Cerebellum (tissue), 4 donors: ENCODE measurements at places on chromosomes 6 and 20. TPM values are rescaled to one million over a fixed set of nuclear protein-coding genes. Genes with fewer than 3 reads are reported as not detected.
A peak's percentile ranks its signal among the peaks of the same experiment; 100 is the strongest.

DNA sequence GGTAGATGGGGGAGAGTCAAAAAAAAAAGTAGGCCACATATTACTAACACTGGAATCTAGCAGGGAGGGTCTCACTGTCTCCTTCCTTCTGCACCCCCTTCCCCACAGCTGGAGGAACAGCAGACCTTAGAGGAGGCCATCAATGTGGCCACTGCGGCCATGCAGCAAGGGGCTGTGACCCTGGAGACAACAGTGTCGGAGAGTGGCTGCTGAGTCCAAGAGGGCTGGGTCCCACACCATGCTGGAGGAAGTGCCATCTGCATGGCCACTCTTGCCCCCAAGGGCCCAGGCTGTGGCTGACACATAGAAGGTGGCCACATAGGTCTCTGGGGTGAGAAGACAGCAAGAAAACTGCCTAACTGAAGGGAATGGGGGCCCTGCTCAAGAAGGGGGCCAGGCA, 2.6 kb upstream of the DEF6 start:
- no peak for DNase-seq

DNA sequence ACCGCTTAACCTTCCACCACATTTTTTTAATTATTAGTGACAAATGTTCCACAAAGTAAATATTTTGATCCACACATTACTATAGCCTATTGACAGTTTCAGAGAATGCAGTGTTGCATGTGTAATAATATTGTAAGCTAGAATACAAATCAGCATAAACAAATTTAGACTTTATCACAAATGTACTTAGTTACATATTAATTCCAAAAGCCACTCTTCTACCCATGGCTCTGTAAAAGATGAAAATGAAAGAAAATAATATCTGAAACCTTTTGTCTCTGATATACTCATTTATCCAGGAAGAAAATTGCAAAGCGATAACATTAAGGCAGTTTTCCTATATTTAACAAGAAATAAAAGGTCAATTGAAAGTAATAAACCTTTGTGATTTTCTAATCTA, 954.0 kb upstream of the MAN1A1 start:
- no peak for DNase-seq

DNA sequence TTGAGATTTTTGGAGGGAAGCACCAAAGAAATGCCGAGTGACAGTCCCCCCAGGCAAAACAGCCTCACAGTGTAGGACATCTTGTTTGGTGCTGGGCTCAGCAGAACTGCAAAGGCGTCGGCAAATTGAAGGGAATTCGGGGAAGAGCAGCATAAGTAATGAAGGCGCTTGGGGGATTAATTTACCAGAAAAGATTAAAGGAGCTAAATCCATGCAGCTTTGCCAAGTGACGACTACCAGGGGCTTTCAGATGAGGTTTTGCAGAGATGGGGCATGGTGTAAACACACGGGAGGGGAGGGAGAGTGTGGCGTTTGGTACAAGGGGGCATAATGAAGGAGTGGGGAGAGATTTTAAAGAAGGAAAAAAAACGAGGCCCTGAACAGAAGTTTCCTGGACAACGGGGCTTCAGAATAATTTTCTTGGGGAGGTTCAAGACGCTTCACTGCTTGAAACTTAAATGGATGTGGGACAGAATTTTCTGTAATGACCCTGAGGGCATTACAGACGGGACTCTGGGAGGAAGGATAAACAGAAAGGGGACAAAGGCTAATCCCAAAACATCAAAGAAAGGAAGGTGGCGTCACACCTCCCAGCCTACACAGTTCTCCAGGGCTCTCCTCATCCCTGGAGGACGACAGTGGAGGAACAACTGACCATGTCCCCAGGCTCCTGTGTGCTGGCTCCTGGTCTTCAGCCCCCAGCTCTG, 45.4 kb upstream of the CDH22 start:
- DNase-seq: no peak

The PLCG1 gene
- total RNA-seq: 131 TPM

The FOXC1 gene
- total RNA-seq: 8.9 TPM

DNA sequence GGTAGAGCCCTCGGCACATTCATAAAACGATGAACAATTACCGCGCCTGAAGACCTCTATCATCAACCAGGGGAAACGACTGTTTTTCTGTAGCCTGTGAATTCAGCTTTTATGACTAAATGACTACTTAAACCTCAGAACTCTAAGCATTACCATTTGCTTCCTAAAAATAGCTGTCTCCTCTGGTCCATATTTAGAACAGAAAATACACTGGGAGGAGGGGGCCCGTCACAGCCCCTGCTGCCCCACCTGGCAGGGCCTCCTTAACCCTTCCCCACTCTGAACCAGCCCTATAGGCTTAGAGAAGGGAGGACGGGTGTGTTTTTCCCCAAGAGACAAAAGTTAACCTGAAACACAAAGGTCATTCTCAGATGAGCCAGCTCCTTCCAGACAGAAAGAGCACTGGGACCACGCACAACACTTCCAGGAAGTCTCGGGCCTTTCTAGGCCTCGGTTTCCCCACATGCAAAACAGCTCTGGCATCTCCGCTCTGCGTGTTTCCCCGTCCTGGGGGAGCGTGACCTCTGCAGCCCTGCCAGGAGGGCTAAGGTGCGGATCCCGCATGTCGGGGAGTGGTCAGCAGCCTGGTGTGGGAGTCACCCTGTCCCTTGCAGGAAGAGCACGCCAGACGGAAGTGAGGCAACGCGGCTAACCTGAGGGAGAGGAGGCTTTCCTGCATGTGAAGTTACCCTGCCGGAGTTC, 193.9 kb downstream of the DLL1 start:
- DNase-seq: no peak

DNA sequence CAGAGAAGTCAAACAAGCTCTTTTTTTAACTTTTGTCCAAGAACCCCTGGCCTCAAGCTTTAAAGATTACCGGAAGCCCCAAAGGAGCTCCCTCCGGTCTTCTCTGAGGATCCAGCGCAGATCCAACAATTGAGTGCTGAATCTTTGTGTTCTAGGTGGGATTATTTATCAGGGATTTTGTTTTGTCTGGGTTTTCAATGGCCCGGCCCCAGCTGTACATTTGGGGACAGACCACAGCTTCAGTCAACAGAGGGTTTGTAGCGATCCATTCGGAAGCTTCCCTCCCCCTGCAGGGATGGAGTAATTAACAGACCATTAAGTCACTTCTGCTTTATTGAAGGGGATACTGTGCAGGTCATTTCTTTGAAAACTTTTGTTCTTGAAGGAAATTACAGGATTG, 7.8 kb downstream of the OLIG3 start:
- DNase-seq: no peak

- peak; percentile 54 for DNase-seq
Observed at GRCh38 chr6:118649918-118650581, 1.3 kb downstream of the CEP85L start.

GRCh38 chr6:137571854-137572253, 77.7 kb upstream of the OLIG3 start:
- DNase-seq: no peak

The FLOT1 gene
- total RNA-seq: 35.7 TPM

The SLC12A5 gene
- 26.0 TPM for total RNA-seq

The SIGLEC1 gene
- 0.82 TPM for total RNA-seq

DNA sequence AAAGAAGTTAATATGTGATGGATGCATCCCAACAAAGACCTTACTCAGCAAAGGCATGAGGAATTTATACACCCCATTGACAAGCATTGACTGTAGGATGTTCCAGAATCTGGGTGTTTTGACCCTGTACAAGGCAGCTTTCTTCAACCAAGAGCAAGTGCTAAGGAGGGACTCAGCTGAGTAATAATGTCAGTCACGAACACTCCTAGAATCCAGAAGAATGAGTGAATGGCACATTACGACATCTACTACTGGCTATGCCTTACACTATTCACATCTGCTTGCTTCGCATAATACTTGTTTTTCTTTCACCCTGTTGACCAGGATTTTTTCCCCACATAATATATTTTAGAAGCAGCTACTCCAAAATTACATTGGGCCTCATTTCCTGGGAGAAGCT, 42.5 kb upstream of the VGLL2 start:
- DNase-seq: no peak

- DNase-seq: no peak
Observed at GRCh38 chr6:149500096-149500495, 15.3 kb upstream of the ZC3H12D start.

- no peak for DNase-seq
Observed at GRCh38 chr6:145315982-145316600, 419.2 kb downstream of the EPM2A start.

- DNase-seq: no peak
Observed at GRCh38 chr6:139091826-139092225, 43.1 kb upstream of the HECA start.

DNA sequence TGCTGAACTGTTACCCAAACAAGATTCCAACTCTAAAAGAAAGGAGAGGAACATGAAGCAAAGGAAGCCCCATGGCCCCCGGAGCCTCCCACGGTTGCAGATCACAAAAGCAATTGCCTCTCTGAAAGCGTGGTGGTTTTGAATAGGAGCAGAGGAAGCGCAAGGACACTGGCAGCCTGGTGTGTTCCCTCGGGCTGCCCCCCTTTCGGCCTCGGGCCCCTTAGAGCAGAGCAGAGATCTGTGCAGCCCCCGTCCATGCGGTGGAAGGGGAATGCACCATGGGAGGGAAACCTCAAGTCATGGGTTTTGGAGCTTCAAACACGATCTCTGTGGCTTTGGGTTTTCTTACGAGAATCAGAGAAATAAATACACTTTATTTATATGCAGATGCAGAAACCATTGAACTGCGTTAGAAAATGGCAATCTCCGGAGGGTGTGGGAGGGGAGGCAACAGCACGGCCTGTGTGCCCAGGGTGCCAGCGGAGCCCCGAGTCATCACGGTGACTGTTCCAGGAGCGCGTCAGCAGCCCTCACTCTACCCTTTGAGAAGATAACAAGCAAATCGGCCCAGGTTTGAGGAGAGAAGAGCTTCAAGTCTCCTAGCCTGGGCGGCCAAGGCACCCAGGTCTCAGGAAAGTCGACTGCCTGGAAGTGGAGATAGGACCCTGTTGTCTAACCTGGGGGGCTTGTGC, 20.5 kb downstream of the FOXF2 start:
- no peak for DNase-seq

DNA sequence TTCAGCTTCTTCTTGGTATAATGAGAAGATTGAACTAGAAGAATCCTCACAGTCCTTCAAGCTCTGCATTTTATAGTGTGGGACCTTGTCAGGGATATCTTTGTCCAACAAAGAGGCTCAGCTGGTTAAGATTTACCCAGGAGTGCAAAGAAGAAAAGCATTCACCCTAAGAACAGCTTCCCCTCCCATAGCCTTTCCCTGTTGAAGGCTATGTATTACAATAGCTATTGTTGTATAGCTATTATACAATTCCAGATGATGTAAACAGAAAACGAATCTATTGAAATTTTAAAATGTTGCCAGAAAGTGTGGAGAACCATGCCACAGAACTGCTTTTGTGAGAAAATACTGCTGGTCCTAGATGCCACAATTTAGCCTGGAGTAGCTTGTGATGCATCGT, 85.5 kb upstream of the CNKSR3 start:
- no peak for DNase-seq

The MAS1 gene
- 0.09 TPM for total RNA-seq

The MRPL14 gene
- total RNA-seq: 25.0 TPM

DNA sequence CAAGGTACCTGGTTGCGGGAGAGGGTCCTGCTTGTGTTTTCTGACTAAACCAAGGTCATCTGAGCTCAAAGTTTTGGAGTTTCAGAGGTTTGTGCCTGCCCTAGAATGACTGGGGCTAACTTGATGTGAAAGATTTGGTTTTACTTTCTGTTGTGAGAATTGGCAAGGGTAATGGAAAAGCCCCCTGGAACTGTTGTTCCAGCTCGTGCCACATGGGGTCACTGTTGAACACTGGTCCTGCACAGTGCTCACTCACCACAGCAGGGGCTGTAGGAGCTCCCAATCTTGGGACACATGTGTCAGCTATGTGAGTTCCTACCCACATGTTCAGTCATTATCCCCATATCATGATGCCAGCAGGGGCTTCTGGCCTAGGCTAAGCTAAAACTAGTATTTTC, 6.5 kb downstream of the TGM6 start:
- no peak for DNase-seq

- DNase-seq: no peak
Observed at GRCh38 chr6:287489-287860, 4.8 kb upstream of the DUSP22 start.

The CCND3 gene
- 15.5 TPM for total RNA-seq

The ZNF391 gene
- total RNA-seq: 6.6 TPM

GRCh38 chr20:58852543-58853271, at the start of gene GNAS:
GNAS (plus strand) TSS chr20:58852716.
- DNase-seq: peak; percentile 42

DNA sequence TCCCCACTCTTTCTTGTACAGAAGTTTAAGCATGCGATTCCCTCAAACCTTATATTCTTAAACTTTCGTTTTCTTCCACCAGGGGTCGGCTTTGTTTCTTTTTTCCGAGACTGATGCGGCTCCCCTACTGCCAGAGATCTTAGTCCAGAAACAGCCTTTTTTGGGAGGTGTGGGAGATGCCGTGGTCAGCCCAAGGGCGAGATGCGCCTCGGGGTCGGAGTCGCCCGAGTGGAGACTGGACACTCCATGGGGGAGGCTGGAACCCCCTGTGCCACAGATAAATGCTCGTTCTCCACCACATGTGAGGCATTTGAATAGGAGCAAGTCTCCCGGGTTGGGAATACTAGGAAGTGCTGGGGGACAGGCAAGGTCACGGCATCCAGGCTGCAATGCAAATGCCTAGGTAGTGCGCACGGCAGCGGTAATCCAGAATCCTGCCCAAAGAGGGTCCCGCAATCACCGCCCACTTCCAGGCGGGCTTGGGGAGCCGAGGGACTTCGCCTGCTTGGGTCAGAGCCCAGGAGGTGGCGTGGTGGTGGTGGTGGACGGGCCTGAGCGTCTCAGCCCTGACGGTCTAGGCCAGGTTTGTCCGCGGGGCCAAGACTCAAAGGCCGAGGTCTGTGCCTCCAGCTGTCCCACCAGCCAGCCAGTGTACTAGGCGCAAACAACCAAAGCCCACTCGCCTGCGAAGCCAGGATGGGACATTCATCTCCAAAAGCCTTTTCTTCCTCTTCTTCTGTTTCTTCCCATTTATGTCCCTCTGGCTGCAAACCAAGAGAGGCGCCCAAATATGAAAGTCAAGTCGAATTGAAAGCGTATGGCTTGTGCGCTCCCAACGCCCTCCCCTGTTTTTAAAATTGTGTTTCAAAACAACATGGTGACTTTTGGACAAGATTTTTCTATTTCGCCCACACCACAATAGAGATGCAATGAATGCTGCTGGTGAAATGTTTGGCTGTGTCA, 39.3 kb upstream of the OSTM1 start:
- DNase-seq: no peak

DNA sequence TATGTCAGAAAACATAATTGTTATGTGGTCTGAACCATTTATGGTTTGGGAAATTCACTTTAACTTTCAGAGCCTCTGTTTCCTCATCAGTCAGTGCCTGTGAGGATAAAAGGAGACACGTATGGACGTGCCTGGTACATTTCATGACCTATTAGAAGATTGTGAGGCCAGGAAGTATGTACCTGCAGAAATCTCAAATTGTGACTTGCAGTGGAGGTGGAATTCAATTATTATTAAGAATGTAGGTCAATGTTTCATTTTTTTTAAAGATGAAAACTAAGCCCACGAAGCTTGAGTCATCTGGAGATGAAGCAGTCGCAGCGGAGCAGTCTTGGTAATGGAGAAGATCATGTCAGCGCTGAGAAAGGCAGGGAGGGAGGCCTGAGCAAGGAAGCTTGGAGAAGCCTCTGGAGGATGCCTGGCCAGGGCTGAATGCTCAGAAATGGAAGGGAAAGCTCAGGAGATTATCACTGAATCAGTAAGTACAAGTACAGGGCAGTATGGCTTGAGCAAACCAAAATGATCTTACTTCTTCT, 3.9 kb upstream of the DSE start:
- no peak for DNase-seq

The PRPH2 gene
- 5.4 TPM for total RNA-seq
